ENCODE measurements at places on chromosomes 11 and 22.

GRCh38 chr11:94402355-94402754 is 1.1 kb upstream of the GPR83 start:
- no peak for DNase-seq

- no peak for DNase-seq
Measured at GRCh38 chr11:78815831-78816230, 241.2 kb upstream of the NARS2 start.

- no peak for DNase-seq
Measured at GRCh38 chr11:75429902-75430713, 2.9 kb downstream of the KLHL35 start.

DNA sequence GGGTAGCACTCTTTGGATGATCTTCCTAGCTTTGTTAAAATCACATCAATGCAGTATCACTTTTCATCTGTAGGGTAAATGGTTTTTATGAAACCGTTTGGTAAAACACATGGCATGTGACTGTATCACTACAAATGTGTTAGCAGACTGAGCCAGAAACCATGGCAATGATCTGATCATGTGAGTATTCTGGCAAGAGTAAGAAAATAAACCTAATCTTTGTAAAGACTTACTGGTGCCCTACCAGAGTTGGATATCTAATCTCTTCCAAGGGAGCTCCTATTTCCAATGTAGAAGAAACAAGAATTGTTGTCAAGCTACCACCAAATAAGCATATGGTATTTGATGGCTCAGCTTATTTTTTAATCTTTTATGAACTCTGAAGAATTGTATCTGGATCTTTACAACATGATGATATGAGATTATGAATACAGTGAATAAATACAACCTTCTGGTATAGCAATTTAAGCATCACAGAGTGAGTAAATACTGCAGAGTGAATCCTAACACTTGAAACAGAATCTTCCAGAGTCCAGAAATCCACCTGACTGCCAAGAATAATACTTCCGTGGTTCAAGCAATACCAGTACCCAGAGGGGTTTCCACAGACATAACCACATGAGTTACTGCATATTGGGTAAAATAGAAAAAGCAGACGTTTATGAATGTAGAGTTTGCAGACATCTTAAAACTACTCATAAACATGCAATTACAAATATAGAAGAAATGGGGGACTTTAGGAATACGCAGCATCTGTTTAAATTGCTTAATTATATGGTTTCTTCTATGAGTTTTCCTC is 238.8 kb downstream of the TTC28 start:
- no peak for DNase-seq

DNA sequence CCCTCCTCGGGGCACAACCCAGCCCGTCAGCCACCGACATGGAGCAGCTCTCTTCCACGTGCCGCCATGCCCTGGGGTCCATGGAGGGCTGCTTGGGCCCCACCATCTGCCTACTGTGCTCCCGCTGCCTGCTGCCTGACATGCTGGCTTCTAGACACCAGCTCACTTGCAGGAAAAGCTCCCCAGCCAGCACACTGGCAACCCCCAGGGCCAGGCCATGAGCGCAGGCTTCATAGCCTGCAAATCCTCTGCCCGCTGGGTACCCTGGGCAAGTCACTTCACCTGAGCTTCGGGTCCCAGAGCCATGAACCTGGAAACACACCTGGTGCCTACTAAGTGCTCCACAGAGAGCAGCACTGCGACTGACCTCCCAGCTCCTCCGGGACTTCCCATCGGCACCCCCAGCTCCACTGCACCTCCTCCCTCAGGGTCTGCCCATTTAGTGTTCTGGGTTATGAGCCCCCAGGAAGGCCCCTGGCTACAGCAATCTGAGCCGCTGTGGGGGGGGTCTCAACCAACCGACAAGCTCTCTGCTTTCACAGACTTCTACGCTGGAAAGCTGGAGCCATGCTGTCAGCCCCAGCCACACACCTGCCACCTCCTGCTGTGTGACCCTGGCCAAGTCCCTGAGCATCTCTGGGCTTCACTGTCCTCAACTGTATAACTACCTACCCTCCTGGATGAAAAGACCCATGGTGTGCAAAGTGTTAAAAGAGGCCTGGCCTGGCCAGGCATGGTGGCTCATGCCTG is 139.2 kb downstream of the CRYBB2 start:
- DNase-seq = no peak

DNA sequence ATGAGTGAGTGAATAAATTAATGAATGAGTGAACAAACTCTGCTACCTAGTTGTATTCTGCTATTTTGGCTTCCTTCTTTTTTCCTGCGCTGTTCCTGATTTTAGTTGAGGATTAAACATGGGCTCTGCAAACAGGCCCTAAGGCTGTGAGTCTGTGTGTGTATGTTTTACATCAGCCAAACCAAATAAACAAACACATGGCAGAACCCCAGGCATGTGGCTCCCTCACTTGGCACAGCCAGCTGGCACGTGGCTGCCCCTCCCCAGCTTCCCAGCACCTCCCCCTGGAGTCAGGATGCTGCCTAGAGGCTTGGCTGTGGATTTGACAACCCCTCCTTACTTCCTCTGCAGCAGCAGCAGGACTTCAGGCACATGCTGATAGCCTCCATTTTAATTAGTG is 593.2 kb downstream of the INSC start:
- DNase-seq = no peak

DNA sequence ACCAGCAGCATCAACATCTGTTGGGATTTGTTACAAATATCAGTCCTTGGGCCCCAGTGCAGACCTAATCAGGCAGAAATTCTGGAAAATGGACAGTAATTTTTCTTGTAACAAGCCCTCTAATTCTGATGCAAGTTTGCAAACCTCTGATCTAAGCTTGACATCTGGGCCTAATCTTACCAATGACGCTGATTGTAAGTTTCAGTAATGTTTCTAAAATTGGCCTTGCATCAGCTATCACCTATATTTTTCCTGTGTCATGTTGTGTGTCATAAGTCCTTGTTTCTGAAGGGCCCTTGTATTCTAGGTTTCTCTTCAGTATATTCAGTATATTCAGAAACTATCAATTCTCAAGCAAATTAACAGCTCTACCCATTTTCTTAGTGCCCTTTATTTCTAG is 36.4 kb downstream of the ZNF215 start:
- DNase-seq = no peak

- no peak for DNase-seq
Measured at GRCh38 chr11:69578167-69578566, 62.8 kb upstream of the CCND1 start.

- no peak for DNase-seq
Measured at GRCh38 chr11:71311176-71311925, 59.0 kb upstream of the SHANK2 start.

GRCh38 chr11:35390737-35391682 is 28.3 kb downstream of the SLC1A2 start:
- DNase-seq = peak; percentile 17

DNA sequence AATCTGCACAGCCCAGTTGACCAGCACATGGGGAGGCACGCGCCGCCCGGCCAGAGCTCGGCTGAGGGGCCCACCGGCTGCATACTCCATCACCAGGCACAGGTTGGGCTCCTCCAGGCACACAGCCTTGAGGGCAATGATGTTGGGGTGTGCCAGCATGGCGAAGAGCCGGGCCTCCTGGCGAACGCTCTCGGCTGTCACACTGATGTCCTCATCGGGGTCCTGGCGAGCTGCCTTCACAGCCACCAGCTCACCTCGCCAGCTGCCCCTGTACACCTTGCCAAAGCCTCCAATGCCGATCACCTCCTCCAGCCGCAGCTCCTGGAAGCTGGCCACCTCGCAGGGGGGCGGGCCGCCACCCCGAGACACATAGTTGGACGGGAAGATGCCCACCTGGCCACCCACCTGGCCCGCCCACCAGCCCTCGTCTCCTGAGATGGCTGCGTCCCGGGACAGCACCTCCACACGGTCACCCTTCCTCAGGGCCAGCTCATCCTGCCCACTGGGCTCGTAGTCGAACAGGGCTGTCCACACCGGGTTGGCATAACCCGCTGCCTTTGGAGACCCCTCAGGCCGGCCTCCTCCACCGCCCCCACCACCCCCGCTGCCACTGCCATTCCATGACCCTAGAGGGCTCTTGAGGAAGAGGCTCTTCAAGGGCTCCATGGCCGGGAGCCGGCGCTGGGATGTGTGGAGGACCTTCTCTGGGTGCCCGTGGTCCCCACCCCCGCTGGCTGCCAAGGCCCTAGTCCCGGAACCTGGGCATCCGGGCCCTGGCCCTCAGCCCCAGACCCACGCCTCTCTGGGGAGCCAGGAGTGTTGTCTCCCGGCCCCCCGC is 711 bp downstream of the MAP3K11 start:
- no peak for DNase-seq

- DNase-seq = no peak
Measured at GRCh38 chr22:40251106-40251505, 73.4 kb downstream of the TNRC6B start.

DNA sequence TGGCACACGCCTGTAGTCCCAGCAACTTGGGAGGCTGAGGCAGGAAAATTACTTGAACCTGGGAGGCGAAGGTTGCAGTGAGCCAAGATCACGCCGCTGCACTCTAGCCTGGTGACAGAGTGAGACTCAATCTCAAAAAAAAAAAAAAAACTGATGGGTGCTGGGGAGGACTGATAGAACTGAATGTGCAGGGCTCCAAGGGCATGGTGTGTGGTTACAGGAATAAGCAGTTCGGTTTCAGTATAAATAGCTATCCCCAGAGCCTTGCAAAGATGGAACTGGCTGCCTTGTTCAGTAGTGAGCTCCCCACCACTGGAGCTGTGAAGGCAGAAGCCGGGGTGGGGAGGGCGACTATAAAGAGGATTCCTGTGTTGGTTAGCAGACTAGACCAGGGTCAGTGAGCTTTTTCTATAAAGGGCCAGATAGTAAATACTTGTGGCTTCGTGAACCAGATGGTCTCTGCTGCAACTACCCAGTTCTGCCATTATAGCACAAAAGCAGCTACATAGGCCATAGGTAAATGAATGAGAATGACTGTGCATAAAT is 5.9 kb downstream of the TOM1 start:
- no peak for DNase-seq

- no peak for DNase-seq
Measured at GRCh38 chr11:75851203-75851602, 36.2 kb downstream of the UVRAG start.

DNA sequence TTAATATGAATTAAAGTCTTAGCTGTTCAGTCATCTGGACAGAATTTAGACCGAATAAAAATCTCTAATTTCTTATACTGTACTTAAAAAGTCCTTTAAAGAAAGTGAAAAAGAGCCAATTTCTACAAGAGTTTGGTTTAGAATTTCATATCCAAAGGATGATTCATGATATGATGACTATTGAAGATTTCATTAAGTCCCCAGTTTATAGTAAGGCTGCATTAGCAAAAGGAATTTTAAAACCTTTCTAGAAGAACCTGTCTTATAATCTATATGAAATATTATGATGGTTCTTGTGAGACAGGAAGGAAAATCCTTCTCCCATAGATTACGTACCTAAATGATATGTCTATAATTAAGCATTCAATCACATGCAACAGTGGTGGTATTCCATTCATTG is 34.8 kb downstream of the TSG101 start:
- no peak for DNase-seq

GRCh38 chr11:69832561-69833413 is 13.6 kb upstream of the FGF3 start:
- peak; percentile 9 for DNase-seq

GRCh38 chr11:76974179-76974891 is 59.9 kb upstream of the B3GNT6 start:
- no peak for DNase-seq

DNA sequence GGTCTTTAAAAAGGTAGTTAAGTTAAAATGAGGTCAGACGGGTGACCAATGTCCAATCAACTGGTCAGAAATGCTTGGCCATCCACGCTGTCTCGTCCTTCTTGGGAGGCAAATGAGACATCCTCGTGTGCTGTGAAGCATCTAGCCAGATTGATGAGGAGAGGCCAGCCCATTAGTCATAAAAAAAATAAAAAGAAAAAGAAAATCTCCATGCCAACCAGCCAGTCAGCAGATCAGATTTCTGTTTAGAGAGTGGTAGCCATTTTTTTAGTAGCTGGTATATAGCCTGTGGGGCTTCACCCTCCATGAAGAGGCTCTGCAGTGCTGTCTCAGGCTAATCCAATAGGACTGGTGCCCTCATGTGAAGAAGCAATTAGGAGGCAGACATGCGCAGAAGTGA is 343.1 kb upstream of the SYN3 start:
- no peak for DNase-seq

DNA sequence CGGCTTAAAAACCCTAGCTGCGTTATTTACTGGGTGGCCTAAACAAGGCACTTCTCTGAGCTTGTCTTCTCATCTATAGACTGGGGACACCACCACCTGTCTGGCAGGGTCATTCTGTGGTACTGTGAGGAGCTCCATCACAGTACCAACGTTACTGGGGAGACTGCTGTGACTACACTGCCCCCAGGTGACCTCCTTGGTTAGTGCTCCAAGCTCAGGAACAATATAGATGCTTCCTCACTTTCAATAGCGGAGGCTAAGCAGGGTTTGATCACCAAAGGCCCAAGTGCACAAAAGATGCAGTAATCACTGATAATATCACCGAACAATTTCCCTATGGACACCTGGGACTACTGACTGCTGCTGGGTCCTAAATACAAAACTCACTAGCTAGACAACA is 18.8 kb downstream of the PRPF19 start:
- DNase-seq = peak; percentile 93

Measured in HuH-7 (cell line).